ENCODE measurements at places on chromosomes 5 and 9. TPM values are rescaled to one million over a fixed set of nuclear protein-coding genes. Genes with fewer than 3 reads are reported as not detected.
A peak's percentile ranks its signal among the peaks of the same experiment; 100 is the strongest.

Gene CCDC183
- total RNA-seq = 9.0 TPM

Gene FST
- total RNA-seq = 2.3 TPM

GRCh38 chr5:16983022-16983639 is 47.0 kb upstream of the MYO10 start:
- no peak overlapping the region for H3K27ac ChIP-seq
- no peaks in the 10 kb centered on the region for H3K27me3 ChIP-seq
- H3K4me3 ChIP-seq = no peak overlapping the region
- no peak for DNase-seq
- no peaks in the 10 kb centered on the region for H3K4me1 ChIP-seq

DNA sequence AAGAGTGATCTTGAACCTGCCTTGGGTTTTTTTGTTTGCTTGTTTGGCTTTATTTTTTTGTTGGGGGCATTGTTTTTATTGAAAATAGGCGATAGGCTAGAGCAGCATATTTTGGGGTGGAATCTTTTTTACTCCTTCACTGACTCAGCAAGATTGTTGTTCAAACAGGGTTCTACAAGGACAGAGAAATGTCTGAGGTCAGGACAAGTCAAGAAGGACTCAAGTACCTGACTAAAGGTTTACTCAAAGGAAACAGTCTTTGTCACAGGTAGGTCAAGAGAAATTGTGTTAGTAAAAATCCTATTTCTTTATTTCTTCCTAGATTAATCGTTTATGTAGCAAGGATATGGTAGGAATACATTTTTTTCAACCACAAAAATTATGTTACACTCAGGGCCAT is 1564.0 kb upstream of the CDH9 start:
- H3K4me3 ChIP-seq = no peak overlapping the region
- no peak for DNase-seq
- H3K27ac ChIP-seq = no peak overlapping the region
- no peaks in the 10 kb centered on the region for H3K4me1 ChIP-seq
- no peaks in the 10 kb centered on the region for H3K27me3 ChIP-seq

DNA sequence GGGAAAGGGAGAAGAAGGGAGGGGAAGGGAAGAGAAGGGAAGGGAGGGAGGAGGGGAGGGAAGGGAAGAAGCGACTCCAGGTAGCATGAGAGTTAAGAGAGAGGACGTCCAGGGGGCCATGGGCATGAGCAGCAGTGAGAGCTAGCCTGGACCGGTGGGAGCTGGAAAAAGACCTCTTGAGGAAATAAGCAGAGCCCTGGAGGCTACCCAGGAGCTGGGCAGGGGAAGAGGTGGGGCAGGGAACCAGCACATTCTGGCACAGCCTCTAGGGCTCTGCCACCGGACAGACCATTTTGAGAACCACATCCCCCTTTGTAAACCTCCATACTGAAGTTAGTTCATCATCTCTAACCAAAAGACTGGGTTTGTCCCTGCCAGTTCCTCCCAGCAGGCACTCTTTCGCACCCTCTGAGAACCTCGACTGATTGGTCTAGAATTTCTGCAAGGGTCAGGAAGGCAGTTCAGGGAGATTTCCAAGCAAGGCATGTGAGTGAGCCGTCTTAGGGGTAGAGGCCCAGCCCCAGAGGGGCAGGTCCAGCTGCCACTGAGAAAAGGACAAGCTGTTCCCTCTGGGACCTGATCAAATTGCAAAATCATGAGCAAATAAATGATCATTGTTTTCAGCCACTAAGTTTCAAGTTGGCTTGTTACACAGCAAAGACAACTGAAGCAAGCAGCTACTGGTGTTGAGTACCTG is 11.6 kb downstream of the NAIF1 start:
- no peak for DNase-seq
- H3K4me3 ChIP-seq = no peak overlapping the region

- H3K4me1 ChIP-seq = peaks cover 4% of the 10 kb centered on the region
- peaks cover 18% of the 10 kb centered on the region for H3K27me3 ChIP-seq
- DNase-seq = no peak
- no peak overlapping the region for H3K4me3 ChIP-seq
- H3K27ac ChIP-seq = no peak overlapping the region
These were observed 227.0 kb downstream of the FSTL4 start for GRCh38 chr5:133385346-133385745.

GRCh38 chr5:9373571-9373970 is 172.3 kb downstream of the SEMA5A start:
- H3K27me3 ChIP-seq = peaks cover 7% of the 10 kb centered on the region
- no peaks in the 10 kb centered on the region for H3K36me3 ChIP-seq
- no peak overlapping the region for H3K27ac ChIP-seq
- DNase-seq = no peak

- H3K27ac ChIP-seq = peak overlapping the region; percentile 94
- H3K27me3 ChIP-seq = no peaks in the 10 kb centered on the region
- peaks cover 3% of the 10 kb centered on the region for H3K36me3 ChIP-seq
- H3K4me1 ChIP-seq = peaks cover 51% of the 10 kb centered on the region
These were observed 22.1 kb upstream of the NDST1 start for GRCh38 chr5:150485693-150486401.
